Fibroblast of gingiva (primary cell): ENCODE measurements at places on chromosomes 12 and 14.

DNA sequence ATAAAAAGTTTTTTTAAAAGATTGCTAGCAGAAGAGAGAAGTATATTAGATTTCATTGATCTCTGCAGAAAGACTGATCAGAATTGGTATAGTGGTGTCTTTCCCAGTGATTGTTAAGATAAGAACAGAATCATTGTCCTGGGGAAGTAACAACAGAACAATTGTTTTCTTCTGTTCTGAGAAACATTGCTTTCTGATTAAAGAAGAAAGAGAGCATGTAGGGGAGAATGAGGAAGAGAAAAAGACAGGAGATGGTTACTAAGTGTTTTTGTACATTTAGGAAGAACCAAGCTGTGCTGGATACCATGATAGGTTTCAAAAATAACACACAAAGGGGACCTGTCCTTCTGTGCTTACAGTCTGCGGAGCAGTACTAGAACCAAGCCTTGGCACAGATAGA, 5.0 kb downstream of the USP30 start:
- DNase-seq, result no peak

DNA sequence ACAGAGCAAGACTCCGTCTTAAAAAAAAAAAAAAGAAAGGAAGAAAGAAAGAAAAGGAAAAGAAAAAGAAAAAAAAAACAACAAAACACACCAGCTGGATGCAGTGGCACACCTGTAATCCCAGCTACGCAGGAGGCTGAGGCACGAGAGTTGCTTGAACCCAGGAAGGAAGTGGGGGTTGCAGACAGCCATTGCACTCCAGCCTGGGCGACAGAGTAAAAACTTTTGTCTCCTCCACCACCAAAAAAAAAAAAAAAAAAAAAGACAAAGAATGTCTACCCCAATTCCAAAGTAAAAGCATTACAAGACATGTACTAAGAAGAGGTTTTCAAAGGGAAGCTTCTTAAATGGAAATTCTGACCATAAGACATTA, 53.4 kb downstream of the HNRNPC start:
- DNase-seq, result no peak

- no peak for DNase-seq
Observed at GRCh38 chr12:104999347-104999685, 13.2 kb downstream of the NOPCHAP1 start.

DNA sequence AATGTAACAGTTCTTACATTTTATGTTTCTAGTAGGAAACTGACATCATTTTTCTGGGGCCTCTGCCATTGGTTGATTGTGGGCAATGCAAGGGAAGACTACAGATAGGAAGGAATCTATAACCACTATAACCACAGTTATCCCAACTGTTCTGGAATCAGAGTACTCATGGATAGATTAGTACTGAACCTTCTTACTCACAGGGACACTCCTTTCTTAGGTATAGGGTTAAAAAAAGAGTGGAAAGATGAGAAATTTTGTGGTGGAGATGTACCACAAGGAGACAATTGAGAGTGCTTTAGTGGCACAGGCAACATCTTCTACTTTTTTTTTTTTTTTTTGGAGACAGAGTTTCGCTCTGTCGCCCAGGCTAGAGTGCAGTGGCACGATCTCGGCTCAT, 21.0 kb downstream of the TMEM116 start:
- DNase-seq, result no peak

- DNase-seq, result no peak
Observed at GRCh38 chr12:105227879-105228278, 8.1 kb downstream of the APPL2 start.

GRCh38 chr14:99217066-99217955, 54.7 kb downstream of the BCL11B start:
- no peak for DNase-seq

GRCh38 chr14:53975444-53975843, 18.8 kb upstream of the BMP4 start:
- DNase-seq, result no peak

GRCh38 chr12:120936197-120936596, 32.0 kb upstream of the SPPL3 start:
- no peak for DNase-seq

- DNase-seq, result no peak
Observed at GRCh38 chr14:63652406-63652805, 10.7 kb upstream of the WDR89 start.

DNA sequence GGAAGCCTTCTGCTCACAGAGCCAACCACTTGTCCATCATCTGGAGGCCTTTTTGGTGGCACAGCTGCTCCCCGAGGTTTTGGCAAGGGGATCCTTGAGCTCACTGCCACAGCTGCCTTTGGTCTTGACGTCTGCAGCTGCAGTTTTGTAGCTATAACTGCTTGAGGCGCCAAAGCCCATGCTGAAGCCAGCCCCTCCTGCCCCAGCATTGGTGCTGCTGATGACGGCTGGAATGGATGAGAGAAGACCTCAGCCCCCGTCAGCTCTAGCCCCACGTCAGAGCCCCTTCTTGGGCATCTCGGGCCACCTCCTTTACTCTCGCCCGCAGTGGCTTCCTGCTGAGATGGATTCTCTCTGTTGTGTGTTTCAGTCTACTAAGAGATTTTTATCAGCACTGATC, 12.3 kb upstream of the KRT74 start:
- no peak for DNase-seq

- DNase-seq, result no peak
Observed at GRCh38 chr14:45610318-45610717, 357.3 kb upstream of the MIS18BP1 start.

DNA sequence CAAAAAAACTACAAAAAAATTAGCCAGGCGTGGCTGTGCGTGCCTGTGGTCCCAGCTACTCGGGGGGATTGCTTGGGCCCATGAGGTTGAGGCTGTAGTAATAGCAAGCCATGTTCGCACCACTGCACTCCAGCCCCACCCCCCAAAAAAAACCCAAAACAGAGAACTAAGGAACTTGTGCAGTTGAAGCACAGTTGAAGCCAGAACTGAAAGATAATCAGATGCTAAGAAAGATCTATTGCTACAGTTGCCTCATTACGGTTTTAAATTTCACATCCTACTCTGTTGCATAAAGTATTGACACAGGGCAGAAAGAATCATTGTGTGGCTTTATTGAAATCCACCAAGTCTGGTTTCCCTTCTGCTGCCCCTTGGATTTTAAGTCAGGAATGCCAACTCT, 3.8 kb downstream of the CS start:
- peak; percentile 51 for DNase-seq

DNA sequence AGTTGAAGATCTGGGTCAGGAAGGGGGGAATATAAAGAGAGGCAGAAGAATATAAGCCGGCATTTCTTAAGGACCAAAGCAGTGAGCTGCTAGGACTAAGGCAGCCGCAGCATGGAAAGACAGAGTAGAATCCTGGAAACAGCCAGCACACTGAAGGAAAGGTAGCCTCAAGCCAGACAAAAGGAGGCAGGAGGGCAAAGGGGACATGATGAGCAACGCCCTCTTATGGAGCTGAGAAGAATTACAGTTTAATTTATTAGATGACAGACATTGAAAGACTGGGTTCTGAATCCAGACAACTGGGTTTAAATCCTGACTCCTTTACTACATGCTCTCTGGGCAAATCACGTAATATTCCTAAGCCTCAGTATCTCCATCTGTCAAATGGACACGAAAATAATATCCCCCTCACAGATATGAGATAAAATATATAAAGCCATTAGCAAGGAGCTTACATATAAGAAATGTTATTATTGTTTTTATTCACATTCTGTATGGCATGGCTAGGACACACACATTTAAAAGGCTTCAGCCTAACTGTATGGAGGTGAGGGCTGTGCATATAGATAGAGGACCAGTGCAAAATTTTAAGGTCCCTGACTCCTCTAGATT, 8.1 kb upstream of the PCED1B start:
- no peak for DNase-seq

GRCh38 chr14:93688820-93689219, 99.5 kb downstream of the PRIMA1 start:
- no peak for DNase-seq

DNA sequence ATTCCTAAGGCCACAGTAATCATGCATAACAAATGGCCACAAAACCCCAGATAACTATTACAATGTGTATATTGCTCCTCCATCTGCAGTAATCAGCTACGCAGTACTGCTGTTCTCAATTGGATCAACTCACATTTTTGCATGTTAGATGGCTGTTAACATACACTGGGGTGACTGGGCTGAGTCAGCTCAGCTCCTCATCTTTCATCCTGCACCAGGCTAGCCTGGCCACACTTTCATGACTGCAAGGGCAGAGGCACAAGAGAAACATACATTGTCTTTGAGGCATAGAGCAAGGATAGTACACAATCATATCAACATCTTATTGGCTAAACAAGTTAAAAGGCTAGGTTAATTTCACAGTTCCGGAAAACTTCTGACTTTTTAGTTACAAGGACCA, 306.6 kb downstream of the SLC6A15 start:
- no peak for DNase-seq

DNA sequence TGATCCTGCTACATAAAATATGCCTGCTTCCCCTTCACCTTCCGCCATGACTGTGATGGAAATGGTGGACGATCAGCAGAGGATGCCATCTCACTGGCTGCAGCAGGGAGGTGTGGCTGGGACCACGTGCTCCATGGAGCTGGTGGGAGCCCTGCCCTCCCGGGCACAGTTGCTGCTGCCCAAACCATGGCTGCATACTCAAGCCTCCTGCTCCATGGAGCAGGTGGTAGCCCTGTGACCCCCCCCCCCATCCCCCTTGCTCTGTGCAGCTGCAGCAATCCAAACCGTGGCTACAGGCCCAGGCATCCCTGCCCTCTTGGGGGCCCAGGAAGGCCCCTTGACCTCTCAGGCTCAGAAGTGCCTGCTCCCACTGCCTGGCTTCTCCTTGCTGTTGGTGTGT, 597.5 kb upstream of the LMO3 start:
- DNase-seq, result no peak

DNA sequence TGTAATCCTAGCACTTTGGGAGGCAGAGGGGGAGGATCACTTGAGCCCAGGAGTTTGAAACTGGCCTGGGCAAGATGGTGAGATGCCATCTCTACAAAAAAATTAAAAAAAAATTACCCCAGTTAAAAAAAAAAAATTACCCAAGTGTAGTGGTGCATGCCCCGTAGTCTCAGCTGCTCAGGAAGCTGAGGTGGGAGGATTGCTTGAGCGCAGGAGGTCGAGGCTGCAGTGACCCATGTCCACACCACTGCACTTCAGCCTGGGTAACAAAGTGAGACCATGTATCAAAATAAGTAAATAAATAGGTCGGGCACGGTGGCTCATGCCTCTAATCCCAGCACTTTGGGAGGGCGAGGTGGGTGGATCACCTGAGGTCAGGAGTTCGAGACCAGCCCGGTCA, 128.8 kb downstream of the VRK1 start:
- DNase-seq, result no peak

GRCh38 chr14:50045039-50045711, 71.2 kb downstream of the VCPKMT start:
- DNase-seq, result peak; percentile 79

DNA sequence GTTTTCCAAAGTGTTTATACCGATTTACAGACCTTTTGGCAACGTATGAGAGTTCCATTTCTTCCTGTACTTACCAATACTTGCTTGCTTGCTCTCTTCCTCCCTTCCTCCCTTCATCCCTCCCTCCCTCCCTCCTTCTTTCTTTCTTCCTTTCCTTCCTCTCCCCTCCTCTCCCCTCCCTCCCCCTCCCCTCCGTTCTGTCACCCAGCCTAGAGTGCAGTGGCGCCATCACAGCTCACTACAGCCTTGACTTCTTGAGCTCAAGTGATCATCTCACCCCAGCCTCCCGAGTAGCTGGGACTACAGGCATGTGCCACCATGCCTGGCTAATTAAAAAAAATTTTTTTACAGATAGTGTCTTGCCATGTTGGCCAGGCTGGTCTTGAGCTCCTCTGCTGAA, 40.4 kb downstream of the DIP2B start:
- no peak for DNase-seq

DNA sequence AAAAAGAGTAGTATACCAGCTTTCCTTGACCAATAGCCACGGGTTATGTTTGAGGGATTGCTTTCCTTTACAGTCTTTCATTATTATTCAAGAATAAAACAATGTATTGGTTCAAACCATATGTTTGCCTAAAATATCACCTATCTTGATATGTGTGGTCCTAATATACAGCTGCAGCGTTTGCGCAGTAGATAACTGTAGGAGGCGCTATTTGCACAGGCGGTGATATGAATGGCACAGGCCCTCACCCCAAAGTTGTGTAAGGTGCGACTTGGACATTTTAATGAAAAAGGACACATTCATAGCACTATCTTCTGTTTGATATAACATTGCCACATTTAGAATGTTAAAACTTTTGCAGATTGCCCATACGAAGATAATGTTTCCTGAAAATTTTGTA, 298.4 kb downstream of the TRHDE start:
- no peak for DNase-seq

DNA sequence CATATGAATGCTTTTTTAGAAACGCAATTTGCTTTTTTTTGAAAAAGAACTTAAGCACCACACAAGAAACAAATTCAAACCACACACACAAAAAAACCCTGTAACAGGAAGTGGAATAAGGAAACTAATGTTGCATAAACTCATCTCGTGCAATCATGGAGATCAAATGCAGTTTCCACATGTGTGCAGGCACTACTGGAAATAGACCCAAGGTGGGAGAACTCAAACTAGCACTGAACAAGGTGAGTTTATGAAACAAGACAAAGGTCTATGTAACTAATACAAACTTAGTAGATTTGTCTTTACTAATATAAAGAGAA, 17.5 kb downstream of the NIN start:
- peak; percentile 45 for DNase-seq

DNA sequence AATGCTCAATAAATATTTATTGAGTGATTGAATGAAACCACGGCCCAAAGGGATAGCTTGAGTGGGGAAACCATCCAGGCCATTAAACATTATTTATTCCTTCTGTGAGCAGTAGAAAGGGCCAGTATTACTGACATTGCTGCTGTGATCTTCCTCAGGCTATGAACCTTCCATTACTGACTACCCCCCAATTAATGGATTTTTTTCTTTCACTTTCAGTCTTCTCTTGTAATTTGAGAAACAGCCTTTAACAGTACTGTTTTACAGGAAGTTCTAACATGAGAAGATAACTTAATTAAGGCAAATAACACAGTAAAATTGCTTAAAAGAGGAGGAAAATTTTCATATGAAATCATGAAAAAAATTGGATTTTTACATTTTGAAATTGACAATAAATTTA, 629.5 kb downstream of the TRHDE start:
- no peak for DNase-seq

GRCh38 chr14:29037411-29037810, 270.8 kb downstream of the FOXG1 start:
- peak; percentile 20 for DNase-seq

GRCh38 chr12:42446761-42447160, 120.8 kb downstream of the PPHLN1 start:
- DNase-seq, result no peak

GRCh38 chr14:49250109-49250508, 336.1 kb downstream of the RPS29 start:
- peak; percentile 15 for DNase-seq

- DNase-seq, result peak; percentile 71
Observed at GRCh38 chr12:7498809-7499208, 4.8 kb downstream of the CD163 start.

- DNase-seq, result peak; percentile 36
Observed at GRCh38 chr12:63304887-63305316, 153.9 kb upstream of the AVPR1A start.

GRCh38 chr14:49497725-49498348, 88.3 kb downstream of the RPS29 start:
- peak; percentile 61 for DNase-seq
